ENCODE measurements at places on chromosomes 1 and 21.
A peak's percentile ranks its signal among the peaks of the same experiment; 100 is the strongest.

GRCh38 chr21:35113064-35113463 is 64.0 kb upstream of the RUNX1 start:
- no peak for DNase-seq

- DNase-seq, result peak; percentile 60
These were observed 72.4 kb downstream of the ELAVL4 start for GRCh38 chr1:50181027-50181663.

GRCh38 chr1:165356876-165357275 is 361 bp upstream of the LMX1A start:
- DNase-seq, result no peak

- DNase-seq, result no peak
These were observed 142.8 kb downstream of the ASTN1 start for GRCh38 chr1:177021687-177022086.

GRCh38 chr1:1021920-1022259 is 2.0 kb downstream of the AGRN start:
- no peak for DNase-seq

DNA sequence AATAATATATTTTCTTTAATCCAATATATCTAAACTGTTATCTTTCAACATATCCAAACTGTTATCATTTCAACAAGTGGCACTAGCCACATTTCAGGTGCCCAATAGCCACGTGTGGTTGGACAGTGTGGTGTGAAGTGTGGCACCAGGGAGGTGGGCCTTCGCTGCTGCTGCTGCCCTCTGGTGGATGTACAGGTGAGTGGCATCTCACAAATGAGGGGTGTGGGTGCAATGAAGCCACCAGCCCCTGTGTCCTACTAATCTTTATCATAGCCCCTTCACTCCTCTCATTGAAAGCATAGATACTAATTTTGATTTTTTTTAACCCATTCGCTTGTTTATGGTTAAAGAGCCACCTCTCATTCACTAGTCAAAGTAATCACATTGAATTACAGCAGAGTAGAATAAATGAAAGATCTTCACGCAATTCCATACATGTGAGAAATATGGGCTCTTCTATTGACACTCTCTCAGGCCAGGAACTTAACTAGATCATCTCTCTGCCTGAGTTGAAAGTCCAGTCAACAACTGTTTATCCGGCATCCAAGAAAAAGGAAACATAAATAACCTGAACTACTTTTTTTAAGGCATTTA is 499.2 kb downstream of the OMA1 start:
- DNase-seq, result no peak

- DNase-seq, result peak; percentile 67
These were observed 162.6 kb upstream of the IRF2BP2 start for GRCh38 chr1:234772345-234773147.

DNA sequence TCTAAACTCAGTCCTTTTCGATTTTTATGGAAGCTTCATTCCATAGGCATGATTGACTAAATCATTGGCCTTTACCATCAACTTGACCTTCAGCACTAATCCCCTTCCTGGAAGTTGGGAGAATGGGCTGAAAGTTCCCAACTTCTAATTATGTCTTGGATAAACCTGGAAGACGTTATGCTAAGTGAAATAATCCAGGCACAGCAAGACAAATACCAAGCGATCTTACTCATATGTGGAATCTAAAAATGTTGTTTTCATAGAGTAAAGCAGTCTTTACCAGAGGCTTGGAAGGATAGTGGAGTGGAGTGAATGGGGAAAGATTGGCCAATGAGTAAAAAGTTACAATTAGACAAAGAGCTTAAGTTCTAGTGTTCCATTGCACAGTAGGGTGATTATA is 1453.2 kb downstream of the PLA2G4A start:
- no peak for DNase-seq

DNA sequence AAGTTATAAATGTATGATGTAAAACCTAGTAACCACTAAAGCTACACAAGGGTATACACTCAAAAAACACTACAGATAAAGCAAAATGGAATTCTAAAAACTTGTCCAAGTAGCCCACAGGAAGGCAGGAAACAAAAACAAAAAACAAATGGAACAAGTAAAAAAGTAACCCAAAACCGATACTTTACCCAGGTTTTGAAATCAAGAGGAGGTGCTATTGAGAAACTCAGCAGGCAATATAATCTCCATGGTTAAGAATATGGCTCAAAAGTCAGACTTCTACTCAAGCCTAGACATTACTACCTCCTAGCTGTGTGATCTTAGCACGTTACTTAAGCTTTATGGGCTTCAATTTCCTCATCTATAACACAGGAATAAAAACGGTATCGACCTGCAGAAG is 13.3 kb downstream of the RBBP5 start:
- DNase-seq, result no peak

GRCh38 chr1:22531251-22531650 is 32.0 kb upstream of the EPHA8 start:
- DNase-seq, result no peak

GRCh38 chr1:17218939-17219338 is 14.0 kb downstream of the PADI1 start:
- DNase-seq, result peak; percentile 46

GRCh38 chr1:203629507-203630082 is 3.0 kb downstream of the ATP2B4 start:
- DNase-seq, result peak; percentile 51

DNA sequence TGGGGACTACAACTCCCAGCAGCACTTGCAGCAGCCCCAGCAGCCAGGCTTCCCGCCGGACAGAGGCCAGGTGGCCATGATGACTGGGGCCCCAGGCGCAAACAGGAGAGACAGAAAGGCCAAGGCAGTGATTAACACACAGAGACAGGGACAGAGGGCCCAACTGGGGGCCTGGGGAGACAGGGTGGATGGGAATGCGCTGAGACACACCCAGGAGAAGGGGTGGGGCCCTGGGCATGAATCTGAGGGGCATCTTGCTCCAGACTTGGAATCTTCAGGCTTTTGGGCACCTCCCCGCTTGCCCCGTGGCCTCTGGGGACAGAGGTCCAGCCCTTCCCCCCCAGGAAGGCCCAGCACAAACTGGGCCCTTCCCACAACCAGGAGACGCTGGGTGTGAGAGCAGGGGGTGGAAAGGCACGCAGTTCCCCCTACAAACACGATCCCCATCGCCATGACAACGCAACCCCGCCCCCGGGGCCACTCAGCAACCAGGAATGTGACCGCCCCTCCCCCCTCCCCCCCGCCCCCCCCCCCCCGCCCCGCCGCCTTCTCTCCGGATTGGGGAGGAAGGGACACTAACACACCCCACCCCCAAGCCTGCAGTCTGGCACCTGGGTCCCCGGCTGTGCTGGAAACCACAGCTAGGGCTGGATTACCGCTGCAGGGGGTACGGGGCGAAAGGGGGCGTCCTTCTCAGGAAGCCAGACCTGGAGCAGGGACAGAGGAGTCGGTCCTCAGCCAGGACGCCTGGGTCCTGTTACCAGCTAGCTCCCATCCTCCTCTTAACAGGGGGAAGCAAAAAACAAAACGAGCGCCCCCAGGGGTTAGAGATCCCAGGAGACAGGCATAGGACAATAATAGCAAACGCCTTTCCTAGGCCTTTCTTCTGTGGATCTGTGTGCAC is 4.5 kb downstream of the HDGF start:
- DNase-seq, result peak; percentile 91

GRCh38 chr21:42581993-42582786 is 68.5 kb downstream of the SLC37A1 start:
- DNase-seq, result peak; percentile 37

DNA sequence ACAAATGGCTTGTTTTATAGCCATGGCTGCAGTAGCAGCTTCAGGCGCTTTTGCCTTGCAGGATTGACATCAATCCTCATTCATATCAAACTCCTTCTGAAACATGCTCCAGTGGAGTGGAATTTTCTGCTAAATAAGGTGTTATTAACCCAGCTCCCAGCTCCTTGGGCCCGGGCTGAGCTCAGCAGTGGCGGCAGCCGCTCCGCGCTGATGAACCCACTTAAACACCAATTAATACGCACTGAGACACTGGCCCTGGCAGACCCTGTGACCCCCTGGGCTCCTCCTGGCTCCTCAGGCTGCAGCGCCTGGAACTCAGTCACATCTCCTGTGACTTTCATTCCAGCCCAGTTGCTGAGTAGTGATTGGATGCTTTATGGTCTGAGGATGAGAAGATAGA is 137.4 kb upstream of the GRIK3 start:
- no peak for DNase-seq

GRCh38 chr1:25502957-25503356 is 40.4 kb upstream of the LDLRAP1 start:
- DNase-seq, result no peak

GRCh38 chr21:42644223-42645208 is 8.9 kb upstream of the PDE9A start:
- peak; percentile 34 for DNase-seq

- DNase-seq, result no peak
These were observed 25.4 kb upstream of the FMO1 start for GRCh38 chr1:171222936-171223335.

Measured in right lobe of liver (tissue), 6 donors.